ENCODE measurements at places on chromosomes 4 and X.

GRCh38 chr4:35541888-35542213 lies 702.5 kb downstream of the ARAP2 start:
- no peak for DNase-seq

GRCh38 chr4:19683426-19683825 lies 568.3 kb upstream of the SLIT2 start:
- DNase-seq = no peak

DNA sequence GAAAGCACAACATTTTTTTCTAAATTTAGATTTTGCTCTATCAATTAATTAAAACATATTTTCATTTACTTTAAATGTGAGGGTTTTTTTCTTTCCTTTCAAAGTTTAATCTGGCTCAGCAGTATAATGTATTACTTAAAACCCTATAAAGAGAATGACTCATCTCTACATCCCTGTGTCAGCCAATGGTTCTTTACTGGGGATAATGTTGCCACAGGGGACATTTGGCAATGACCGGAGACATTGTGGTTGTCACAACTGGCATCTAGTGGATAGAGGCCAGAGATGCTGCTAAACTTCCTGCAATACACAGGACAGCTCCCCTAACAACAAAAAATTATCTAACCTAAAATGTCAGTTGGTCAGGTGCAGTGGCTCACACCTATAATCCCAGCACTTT lies 53.8 kb downstream of the SYNPO2 start:
- DNase-seq = no peak

GRCh38 chrX:120238933-120239332 lies 11.7 kb upstream of the ZBTB33 start:
- DNase-seq = no peak

DNA sequence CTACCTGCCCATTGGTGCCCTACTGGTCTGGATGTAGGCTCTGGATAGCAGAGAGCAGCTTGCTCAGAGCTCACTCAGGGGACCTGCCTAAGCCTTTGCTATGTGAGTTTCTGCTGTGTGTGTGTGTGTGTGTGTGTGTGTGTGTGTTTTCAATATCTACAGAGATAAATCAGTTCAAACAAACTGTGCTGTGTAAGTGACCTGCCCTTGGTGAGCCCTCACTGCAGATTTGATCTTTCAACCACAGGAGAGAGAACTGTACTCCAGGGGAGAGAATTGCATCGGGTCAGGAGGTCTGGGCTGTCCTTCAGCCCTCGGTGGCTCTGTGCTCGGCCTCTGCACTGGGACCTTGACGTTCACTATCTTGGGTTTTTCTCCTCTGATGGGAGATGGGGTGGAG lies 35.0 kb upstream of the CDKN2AIP start:
- no peak for DNase-seq

GRCh38 chr4:120156120-120156718 lies 89.6 kb upstream of the MAD2L1 start:
- DNase-seq = peak; percentile 37

DNA sequence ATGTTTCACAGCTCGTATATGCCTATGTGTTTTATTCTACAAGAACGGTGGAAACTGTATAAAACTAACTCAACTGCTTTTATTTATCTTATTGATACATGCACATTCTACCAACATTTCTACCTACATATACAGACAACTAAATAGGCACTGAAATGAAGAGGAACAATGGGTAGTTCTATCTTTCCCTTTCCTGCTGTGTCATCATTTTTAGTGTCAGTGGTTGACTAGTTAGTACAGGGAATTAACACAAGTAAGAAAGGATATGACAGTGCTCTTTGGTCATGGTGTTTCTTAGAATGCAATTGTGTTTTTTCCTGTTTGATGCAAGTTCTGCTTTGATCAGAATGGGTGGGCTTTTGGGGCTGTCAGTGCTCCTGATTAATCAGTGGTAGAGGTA lies 293.8 kb upstream of the CTSO start:
- no peak for DNase-seq

DNA sequence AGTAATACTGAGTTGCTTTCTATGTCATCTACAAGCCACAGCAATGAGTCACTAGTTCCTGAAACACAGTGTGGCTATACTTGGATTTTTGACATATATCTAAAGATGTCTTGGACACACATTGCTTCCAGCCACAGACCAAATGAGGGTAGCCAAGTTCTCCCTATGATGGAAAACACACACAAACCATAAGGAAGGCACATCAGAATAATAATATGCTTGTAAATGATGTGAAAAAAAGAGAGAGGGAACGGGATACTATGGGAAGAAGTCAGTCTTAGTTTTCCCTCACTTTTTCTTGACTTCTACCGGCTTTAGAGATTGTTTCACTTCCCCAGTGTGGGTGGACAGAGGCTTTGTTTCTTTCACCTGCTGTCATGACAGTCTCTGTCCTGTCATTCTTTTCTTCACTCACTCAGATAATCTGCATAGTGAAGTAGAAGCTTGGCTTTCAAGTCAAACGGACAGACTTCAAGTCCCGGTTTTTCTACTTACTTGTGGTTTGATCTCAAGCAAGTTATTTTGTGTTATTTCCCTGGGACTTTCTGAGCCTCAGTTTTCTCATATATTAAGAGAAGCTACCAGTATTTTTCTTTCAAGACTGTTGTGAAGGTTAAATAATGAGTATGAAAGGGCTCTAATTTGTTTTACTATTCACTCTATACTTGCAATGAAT lies 34.7 kb downstream of the P2RY10 start:
- no peak for DNase-seq

- DNase-seq = no peak
These were observed 22.3 kb upstream of the XPNPEP2 start for GRCh38 chrX:129716507-129716906.

GRCh38 chr4:7037425-7037824 lies 5.7 kb upstream of the TADA2B start:
- DNase-seq = no peak

GRCh38 chr4:7805533-7806337 lies 133.9 kb downstream of the AFAP1 start:
- no peak for DNase-seq

DNA sequence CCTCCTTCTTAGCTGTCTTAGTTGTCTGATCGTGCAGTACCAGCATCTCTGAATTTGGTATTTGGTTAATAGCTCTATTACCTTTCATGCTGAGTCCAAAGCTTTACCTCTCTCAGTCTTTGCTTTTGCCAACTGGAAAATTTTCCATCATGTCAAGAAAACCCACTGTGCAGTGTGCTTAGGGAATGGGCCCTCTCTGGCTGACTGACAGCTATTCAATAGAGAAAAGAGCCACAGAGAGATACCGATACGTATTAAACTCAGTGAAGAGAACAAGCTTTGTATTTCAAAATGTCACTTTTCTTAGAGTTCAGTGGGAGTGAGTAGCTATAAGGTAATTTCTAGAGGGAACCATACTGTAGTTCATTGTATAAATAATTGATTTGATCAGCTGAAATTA lies 1507.1 kb downstream of the C4orf33 start:
- DNase-seq = no peak

DNA sequence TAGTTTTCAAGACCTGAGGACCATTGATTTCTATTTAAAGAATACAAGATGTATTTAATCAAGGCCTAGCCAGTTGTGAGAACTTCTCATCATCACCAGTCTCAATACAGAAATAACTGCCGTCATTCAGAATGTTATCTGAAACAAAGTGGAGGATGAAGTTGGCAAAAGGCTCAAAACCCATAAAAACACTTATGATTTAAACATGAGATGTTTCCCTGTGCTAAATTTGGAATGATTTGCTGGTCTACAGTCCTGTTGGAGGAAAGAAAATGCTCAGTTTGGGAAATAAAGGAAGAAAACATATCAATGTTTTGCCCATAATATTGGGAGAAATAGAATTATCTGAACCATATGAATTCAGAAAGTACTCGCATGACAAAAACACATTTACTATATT lies 192.2 kb downstream of the ADGRA3 start:
- no peak for DNase-seq

DNA sequence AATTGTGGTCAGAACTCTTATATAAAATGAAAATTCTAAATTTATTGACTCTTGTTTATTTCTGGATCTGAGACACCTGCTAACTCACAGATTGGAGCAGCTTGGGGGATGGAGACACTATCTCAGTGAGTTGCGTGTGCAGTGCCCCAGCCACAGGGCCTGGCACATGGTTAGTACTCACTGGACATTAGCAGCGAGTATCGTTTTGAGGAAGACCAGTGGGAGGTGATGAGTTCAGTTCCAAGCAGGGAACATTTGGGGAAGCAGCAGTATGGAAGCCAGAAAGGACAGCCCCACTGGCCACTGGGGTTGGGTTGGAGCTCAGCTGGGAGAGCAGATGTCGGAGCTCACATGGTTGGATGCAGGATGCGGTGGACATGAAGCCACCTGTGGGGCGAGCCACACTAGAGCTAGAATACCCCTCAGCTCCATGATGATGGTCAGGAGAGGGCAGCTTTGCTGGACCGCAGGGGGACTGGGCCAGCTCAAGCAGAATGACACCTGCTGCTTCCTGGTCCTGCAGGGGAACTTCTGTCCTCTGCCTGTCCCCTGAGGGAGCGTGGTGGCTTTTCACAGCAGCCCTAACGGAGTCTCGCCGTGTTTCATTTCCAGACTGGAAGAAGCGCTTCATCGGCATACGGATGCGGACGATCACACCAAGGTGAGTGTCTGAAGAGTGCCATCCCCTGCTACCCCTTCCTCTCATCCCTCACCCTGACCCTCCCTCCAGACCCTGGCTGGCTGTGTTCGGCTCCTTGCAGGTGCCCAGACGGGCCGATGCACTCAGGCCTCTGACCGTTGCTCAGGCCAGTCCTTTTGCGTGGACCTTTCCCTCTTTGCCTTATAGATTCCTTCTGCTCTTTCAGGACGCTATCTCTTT lies 32.5 kb downstream of the HTRA3 start:
- DNase-seq = no peak

GRCh38 chrX:44876086-44876485 lies 3.1 kb downstream of the KDM6A start:
- no peak for DNase-seq

DNA sequence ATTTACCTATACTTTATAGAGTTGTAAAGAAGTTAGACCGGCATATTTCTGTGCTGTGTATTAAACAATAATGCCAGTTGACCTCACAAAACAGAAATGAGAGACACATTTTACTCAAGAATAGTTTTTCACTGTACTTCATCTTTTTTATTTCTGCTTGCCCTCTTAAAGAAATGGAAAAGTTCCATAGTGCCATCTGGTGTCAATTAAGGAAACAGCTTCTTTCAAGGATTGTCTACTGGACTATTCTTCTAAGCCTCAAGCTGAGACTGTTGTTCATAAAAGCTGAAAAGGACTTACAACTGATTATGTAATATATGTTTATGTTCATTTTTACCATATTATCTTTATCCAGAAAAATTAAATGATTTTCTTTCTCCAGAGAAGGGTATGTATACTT lies 1523.7 kb downstream of the ARAP2 start:
- DNase-seq = peak; percentile 57

GRCh38 chr4:73962724-73963123 lies 19.1 kb downstream of the PF4 start:
- DNase-seq = no peak

DNA sequence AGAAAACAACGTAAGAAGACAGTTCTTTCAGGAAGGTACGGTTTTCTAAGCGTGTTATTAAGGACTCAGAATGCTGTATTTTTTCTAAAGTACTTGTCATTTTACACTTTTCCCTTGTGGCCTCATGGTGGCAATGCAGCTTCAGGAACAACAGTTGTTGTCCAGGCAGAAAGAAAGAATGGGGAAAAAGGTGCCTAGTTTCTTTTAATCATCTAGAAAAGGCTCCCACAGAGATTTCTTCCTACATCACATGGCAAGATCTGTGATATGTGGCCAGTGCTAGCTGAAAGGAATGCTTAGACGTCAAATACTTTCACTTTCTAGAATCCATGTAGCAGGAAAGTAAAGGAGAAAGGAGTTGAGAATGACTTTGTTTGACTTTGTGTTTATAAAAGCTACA lies 49.0 kb upstream of the TRAM1L1 start:
- no peak for DNase-seq

DNA sequence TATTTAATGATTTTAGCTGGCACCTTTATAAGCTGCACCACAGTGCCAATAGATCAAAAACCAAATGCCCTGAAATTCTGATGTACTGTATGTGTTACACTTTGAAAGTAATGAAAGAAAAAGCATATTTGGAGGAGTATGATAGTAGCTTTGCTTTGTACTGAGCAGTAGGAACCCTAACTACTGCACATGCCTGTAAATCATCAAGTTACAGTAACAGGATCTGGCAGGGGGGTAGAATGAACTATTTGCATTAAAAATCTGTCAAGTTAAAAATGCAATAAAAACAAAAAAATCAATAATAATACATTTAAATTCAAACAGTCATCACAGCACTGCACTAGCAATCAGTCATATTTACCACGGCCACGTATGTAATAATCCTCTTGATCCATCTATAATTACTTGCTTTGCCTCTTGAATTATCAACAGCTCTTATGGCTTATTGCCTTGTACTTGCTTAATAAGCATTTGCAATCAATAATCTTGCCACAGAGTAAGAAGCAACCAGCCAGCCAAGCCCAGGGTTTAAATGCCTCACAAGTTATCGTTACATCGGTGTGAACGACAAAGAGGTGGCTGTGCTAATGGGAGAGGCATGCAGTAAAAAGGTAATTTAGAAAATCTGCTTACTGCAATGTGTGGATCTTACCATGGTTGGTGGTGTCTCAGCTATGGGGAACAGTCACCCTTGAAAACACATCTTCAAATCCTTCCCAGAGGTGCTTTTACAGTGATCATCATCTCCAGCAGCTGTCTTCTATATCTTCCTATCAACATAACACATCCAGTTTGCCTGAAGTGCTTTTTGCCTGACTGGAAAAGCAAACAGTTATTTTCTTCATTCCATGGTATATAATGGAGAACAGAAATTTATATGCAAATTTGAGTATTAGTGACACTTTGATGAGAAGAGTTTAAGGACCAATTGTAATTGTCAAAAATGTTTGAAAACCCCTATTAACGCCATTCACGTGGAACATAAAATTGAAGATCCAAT lies 1812.1 kb upstream of the ADGRL3 start:
- DNase-seq = no peak

DNA sequence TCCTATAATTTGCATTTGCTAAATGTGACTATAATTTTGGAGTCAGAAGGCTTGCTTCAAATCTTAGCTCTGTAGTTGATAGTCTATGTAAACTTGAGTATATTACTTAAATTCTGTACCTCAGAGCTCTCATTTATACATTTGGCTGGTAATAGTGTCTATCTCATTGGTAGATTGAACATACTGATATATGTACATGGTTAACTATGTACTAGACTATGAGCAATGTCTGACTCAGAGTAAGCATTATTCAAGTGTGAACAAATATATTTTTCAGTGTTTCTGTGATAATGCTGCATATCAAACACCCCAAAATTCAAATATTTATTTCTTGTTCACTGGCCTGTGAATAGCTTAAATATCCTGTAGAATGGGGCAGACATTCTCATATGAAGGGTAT lies 1568.9 kb upstream of the PABPC4L start:
- DNase-seq = no peak

GRCh38 chrX:13414006-13414647 lies 94.3 kb upstream of the ATXN3L start:
- no peak for DNase-seq

DNA sequence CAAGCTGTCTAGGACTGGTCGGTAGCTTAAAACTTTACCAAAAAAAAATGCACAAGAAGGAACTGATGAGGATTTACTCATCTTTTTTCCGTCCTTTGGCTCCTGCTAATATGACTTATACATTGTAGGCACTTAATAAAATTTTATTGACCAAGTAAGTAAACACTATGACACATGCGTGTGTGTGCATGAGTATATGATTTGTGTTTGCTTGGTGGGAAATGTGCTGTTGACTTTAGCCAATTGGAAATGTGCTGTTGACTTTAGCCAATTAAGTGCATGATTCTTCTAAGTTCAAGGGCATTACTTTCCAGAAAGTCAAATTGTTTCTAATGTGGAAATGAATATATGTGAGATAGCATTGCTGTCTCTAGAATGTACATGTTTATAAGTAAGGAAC lies 78.3 kb downstream of the FIP1L1 start:
- DNase-seq = no peak
